ENCODE measurements at places on chromosomes 2 and 18.

DNA sequence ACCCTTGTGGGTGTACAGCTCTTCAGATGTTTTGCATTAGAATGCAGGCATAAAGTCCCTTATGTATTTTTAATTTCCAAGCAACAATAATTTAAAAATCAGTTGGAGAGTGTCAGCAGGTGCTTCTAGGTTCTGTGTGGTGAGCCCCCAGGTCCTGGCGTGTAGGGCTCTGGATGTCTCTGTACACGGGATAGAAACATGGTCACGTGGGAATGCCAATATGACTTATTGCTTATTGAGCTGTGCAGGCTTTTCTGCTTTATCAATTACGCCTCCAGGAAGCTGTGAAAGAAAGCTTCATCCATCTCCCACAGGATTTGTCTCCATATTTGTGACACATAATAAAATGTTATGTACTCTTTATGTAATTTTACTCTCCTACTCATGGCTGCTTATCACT lies 37.8 kb downstream of the PRELID3A start:
- DNase-seq = no peak

DNA sequence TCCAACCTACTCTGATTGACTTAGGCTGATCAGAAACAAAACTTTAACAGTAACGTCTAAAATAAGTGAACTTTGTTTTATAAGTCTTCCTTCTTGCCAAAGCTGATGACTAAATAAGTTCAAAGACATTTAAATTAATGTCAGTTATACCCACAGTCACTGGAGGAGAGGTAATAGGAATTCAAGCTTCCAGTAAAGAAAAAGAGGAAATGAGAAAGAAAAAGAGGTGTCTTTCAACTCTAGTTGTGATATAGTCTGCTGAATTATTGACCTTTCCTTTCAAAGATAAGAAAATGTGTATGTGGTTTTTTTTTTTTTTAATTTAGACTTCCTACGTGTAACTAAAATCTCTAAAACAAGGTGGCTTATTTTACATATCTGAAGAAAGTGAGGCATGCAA lies 191.5 kb downstream of the SLC8A1 start:
- no peak for DNase-seq

DNA sequence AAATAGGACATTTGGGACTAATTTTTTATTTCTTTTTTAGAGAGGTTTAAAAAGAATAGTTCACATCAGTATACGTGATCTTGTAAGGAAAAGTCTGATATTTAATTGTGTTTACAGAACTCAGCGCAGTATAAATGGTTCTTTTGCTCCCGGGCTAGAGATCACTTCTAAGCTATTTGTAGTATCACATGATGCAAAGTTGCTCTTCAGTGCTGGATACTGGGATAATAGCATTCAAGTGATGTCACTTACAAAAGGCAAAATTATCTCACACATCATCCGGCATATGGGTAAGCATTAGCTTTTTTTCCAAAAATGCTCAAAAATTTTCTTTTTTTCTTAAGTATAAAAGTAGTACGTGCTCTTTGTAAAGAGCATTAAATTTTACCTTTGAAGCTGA lies 37.4 kb upstream of the CYP20A1 start:
- no peak for DNase-seq

DNA sequence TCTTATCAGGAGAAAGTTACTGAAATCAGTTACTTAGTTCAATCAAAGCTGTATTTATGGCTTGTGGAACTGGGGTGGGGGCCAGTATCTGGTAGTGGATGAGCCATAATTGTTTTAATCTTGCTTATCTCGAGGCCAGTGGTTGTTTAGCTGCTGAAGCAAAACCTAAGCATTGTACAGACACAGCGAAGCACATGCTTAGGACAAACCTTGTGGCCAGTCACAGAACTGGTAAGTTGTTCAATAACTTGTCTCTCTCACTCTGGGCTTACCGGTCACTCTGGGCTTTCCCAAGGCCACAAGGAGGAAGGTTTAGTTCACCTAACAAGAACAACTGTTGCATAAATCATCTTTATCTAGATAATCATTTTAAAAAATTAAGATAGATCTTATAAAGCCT lies 296.6 kb upstream of the NETO1 start:
- DNase-seq = no peak

DNA sequence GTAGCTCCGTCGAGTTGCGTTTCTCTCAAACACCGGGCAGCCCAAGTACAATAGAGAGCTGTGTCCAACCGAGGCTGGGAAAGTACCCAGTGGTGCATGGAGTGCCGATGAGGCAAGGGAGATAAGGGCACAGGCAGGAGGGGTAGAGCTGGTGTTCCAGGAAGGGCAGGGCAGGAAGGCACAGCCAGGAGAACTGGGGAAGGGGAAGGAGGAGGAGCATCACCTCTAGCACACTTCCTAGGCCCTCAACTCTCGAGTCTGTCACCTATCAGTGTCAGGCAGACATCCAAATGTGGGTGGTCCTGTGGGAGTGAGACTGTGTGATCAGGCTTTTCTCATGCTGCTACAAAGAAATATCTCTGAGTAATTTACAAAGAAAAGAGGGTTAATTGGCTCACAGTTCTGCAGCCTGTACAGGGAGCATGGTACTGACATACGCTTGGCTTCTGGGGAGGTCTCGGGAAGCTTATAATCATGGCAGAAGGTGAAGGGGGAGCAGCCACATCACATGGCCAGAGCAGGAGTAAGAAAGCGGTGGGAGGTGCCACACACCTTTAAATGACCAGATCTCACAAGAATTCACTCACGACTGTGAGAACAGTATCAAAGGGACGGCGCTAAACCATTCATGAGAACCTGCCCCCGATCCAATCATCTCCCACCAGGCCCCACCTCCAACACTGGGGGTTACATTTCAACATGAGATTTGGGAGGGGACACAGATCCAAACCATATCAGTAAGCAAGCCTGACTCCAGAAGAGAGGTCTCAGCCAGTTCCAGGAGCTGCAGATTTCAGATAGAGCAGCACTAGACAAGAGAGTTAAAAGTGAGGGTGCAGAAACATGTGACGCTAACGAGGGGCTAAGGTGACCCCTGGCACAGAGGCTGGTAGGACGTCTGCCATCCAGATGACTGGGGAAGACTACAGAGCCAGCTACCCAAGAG lies 75.7 kb downstream of the MBOAT2 start:
- DNase-seq = no peak

DNA sequence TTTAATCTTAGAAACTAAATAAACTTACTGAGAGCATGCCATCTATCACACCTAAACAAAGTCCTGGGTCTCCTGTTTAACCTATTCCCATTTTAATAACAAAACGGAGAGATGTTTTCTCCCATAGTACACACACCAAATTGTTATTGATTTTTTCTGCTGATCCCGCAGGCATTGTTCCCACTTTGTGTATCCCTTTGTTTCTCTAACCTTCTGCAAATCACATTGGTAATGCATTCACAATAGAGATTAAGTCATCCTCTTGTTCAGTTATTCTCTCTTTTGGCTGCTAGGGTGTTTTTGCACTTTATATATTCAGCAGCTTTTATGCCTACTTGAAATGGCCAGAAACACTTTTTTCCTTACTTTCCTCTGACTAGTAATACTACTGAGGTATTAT lies 1071.9 kb upstream of the CDH2 start:
- DNase-seq = no peak

DNA sequence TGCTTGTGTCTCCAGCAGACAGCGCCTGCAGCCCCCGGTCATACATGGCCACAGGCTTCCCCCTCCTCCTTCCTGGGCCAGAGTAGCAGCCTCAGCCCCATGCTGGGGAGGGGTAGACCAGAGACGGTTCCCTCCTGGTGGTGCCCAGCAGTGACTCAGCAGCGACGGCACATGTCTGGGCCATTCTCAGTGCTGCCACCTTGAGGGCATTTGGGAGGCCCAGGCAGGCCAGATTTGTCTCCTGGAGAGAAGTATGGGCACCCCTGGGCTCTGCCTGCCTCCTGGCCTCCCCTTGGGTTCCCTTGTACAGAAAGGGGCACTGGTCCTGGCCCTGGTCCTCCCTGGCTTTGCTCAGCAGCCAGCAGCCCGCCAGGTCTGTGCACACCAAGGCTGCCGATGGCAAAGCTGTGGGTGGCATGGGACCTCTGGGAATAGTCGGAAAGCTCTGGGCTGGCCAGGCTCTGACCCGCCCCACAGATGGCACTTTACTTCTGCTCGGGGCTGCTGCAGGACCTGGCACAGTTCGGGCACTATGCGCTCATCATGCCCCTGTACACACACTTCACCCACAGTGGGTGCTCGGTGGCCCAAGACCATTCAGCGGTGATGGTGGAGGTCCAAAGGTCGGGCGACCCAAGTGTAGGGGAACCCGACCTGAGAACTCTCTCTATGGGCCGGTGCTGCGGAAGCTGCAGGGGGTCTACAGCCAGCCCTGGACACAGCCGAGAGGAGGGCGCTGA lies 11.4 kb upstream of the ALPI start:
- DNase-seq = no peak

DNA sequence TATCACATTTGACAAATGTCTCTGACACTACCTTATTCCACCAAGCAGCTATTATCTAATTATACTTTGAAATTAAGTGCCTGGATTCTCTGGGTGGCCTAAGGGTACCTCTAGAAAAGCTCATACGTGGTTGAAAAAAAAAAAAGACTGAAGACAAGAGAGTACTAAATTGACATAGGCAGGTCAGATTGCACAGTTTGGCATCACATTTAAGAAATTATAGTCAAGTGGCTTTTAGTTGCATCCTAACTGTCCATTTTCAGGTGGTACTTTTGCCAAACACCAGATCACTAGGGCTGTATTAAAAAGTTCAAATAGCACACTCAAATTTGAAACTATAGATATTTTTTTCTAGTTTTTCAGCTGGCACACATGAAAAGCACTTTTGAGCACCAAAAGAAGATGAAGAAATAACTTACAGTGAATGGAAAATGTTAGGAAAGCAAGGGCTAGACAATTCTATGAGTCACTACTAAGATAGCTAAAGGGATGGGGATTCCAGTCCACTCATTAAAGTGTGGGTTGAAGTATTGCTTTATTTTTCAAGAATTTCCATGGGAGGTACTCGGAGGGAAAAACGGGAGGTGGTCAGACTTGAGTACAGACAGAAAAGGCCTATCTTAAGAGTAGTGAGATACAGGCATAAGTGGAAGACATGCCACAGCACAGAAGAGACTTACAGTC lies 106.5 kb upstream of the COL5A2 start:
- DNase-seq = no peak

DNA sequence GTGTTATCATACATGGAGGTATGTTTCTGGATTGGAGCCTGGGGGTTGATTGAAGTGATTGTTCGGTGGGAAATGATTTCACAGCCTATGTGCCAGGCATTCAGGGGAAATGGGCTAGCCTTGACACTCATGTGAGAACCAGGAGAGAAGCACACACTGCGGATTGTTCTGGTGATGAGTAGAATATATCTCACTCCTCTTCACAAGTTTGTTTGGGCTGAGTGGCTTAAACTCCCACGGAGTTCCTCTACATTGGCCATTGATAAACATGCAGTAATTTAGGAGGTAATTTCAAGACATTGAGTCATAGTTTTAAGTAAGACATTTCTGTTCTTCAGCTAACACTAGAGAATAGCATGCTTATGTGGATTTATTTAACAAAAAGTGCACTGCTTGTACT lies 498.9 kb upstream of the NETO1 start:
- no peak for DNase-seq

Measured in mesothelial cell of epicardium (in vitro differentiated cells).